Stimulated activated CD4-positive, alpha-beta T cell treated with anti-CD3 and anti-CD28 coated beads, Interleukin-12 subunit alpha, Interleukin-12 subunit beta, amount 100 ng/mL, for 4 hours (primary cell): ENCODE measurements at places on chromosomes 16 and 17.

DNA sequence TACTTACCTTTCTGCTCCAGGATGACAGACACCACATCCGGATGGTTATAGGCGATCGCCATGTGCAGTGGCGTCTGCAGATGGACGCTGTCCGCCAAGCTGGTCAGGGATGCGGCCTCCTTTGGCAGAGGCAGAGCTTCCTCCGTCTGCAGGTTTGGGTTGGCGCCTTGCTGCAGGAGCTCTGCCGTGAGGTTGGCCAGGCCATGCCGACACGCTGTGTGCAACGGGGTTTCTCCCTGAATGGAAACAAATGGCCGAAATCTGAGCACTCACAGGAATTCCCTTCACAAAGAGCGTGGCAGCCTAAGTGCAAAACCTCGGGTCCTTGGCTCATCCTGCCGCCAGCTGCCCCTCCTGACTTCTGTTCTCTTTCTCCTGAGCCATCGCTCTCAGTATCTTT lies 41.8 kb downstream of the CYB5D2 start:
- no peak for DNase-seq

DNA sequence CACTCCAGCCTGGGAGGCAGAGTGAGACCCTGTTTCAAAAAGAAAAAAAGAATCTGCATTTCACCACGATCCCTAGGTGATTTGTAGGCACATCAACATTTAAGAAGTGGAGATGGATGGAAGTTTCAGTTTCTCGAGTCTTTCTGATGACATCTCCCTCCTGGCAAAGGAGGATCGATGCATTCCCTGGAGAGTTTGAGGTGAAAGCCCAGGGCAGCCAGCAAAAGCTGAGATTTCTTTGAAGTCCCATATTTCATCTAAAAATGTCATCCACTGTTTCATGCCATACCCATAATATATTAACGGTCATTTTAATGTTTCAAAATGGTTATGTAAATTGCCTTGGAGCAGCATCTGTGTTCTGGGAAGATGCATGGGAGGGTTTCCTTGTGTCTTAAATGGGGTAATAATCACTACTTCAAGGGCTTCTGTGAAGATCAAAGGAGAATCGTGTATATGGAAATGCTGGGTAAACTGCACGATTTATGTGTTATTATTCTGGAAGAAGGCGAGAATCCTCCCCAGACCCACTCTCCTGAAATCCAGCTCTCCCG lies 63.4 kb downstream of the KATNIP start:
- no peak for DNase-seq

- no peak for DNase-seq
These were observed 57.3 kb downstream of the CDC27 start for GRCh38 chr17:47131761-47132160.

DNA sequence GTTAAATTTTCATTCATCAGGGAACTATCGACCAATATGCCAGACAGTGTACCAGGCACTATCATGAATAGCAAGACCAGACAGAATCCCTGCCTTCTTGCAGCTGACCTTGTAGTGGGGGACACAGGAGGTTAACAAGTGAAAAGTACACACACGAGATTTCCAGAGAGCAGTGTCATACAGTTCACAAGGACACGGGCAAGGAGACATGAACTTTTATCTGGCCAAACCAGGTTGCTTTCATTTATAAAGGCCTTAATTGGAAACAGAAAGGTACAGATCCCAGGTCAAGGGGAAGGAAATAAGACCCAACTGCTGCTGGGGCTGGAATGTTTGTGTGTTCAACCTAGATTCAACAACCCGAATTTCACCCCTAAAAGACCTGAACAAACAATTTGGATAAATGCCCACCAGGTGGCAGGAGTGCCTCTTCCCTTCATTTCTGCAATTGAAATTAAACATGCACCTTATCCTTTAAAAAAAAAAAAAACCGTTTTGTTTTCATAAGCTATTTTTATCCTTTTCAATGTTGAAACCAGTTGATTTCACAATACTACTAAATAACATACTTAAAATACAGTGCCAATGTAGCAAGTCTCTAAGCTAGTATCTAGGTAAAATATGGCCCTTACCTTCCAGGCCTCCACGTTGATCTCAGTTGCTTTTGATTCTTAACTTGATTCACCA lies 65.9 kb downstream of the EMP2 start:
- DNase-seq = peak; percentile 10
